ENCODE measurements at places on chromosomes 5 and 9.

DNA sequence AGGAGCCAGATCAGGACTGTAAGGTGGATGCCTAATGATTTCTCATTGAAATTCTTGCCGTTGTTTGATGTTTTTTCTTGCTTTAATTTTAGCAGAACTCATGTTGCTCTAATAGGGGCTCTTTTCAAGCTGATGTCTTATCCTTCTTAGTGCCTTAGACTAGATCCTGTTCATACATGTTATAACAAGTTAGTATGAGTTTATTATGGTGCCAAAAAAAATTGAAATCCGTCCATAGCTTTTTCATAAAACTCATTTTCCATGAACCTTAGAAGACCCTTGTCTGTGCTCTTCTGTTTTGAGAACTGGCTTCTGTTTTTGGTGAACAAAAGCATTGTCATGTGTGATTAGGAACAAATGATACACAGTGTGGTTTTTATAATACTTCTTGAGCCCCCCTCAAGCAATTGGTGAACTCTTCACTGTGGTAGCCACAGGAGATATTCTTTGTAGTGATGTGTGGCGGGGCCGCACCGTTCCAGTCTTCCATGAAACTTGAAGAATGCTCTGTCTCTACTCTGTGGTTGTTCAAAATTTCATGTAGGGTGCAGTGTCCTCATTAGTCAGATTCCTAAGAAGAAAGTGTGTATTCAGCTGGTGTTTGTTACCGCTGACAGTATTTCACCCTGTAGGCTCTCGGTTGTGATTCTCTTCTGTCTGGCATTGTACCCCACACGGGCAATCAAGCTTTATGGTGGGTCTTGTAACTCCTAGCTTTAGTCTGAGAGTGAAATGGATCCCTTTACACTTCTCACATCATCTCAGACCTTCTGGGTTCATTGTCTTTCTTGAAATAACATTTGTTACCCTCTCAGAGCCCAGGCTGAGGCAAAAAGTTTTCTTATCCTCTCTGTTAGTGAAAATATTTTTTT is 10.7 kb downstream of the OTULIN start:
- no peak for DNase-seq

DNA sequence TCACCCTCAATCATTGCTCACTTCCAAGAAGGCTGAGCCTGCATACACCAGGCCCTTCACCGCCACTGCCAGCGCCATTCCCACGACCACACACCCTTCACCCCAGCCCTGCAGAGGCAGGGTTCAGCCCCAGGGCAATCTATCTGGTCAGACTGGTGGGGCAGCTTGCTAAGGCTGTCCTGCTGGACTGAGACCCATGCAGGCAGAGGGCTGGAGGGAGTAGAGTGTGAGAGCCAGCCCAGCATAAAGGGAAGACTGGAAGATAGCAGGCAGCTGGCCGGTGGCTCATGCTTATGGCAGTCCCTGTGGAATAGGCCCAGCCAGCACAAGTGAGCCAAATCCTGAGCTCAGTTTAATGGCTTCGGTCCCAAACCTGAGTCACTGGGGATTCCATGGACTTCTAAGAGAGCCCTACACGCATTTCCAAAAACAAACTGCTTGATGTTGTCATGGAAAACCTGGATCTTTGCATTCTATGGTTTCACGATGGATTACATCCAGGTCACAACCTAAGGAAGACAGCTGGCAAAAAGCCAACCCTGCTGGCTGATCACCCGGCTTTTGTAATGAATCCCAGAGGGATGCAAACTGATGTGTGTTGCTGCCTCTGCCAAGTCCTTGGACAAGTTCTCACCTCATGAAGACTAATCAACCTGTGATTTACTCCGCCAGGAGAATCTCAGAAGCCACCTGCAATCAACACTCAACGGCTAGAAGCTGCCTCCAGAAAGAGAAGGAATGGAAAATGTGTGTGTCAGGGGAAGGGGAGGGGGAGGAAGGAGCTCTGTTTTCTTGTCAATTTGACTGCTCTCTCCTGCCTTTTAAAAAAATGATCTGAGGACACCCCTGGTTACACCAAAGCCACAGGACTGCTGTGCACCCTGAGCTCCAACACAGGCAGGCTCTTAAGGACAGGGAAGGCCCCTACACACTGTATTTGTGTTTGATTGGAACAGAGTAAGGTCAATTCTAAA is 143.6 kb downstream of the LHFPL2 start:
- DNase-seq, result no peak

DNA sequence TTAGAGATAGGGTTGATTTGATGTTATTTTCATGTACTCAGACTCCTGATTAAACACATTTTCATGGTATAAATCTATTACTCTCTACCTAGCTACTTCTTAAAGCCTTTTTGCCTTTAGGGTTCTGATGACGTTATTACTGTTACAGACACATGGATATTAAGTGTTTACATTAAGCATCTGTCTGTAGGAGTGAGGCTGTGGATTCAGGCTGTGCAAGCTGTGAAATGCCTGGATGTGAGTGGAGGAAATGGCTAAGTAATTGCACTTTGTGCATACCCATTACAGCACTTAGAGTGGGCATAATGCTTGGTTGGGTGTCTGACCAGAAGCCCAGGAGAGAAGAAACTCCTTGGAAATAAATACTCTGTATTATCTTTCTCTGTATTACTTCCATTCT is 186.8 kb downstream of the SNX18 start:
- no peak for DNase-seq

DNA sequence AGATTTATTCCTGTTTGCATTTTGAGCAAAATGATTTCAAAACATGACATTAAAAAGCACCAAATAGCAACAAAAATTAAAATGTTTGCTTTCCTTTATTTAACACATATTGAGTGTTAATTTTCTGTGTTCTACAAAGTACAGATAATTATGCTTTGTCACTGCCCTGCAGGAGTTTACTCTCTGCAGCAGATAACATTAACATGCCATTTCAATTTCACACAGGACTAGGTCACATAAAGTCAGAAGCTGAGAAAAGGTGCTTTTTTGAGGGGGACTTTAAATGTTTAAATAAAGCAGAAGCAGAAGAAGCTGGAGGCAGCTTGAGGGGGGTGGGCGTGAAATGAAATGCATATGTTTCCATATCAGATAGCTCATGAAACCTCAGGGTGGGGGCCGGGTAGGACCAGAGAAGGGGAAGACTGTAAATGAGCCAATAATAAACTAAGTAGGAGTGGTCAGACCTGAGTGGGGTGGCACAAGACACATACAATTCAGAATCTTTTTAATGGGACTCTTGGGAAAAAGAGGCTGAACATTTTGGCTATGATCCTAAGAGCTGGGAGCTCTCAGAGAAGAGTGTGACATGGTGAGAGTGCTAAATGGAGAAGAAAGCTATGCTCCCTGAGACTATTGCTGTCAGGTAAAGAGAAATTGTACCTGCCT is 387.5 kb downstream of the FAM170A start:
- no peak for DNase-seq

DNA sequence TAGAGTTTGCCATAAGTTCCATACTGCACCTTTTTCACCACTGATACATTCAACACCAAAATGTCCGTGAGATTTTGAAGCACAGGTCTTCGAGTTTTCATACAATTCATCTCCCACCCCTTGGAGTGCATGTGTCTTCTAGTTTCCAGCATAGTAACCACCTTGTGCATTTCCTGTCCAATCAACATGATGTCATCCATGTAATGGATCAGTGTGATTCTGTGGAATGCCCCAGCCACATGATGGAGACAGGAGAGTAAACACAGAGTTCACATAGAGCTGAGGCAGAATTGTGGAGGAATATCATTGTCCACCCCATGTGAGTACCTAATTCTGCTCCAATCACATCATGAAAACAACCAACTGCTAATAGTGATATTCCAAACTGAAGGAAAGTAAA is 441.5 kb upstream of the CDH6 start:
- DNase-seq, result no peak

DNA sequence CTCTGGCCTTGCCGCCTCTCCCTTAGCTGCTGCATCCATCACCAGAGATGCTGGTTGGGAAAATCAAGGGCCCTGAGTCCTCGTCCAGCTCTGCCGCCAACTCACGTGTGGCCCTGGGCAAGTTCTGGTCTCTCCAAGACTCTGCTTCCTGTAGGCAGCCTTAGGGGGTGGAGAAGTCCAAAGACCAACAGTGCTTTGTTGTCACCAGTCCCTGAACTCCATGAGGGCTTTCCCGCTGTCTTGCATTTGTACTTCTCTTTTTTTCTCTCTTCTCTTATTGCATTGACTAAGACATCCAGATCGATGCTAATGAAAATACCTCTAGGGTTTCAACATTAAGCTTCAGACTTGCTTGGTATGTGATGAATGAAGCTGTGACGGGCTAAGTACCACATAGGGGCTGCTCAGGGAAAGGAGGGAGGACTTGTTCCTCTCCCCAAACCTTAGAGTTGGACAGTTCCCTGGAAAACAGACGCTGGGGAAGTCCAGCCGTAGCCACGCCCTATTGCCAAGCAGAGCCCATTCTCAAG is 63.7 kb upstream of the STXBP1 start:
- no peak for DNase-seq

DNA sequence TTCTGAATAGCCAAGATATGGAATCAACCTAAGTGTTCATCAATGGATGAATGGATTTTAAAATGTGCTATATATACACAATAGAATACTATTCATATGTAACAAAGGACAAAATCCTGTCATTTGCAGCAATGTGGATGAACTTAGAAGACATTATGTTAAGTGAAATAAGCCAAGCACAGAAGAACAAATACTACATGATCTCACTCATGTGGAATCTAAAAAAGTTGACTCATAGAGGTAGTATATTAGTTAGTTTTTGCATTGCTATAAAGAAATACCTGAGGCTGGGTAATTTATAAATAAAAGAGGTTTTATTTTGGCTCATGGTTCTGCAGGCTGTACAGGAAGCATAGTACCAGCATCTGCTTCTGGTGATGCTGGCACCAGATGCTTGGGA is 8.1 kb downstream of the CATSPER3 start:
- no peak for DNase-seq

- no peak for DNase-seq
These were observed 18.3 kb upstream of the MUSK start for GRCh38 chr9:110650261-110650660.

DNA sequence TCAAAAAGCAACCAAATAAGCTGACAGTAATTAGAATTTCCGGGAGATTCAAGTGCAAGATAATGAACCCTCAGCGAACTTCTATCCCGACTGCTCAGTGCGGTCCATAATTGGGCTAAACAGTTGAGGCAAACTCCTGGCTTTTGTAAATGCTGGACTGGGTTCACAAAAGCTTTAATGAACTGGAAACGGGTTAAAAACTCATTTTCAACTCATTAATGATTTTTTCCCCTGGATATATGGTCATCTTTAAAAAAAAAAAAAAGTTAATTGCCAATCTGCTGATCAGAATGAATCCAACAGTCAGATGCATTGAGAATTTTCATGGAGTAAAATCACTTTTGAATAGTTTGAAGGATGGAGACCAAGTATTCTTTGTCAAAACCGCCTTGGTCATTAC is 79.5 kb upstream of the WWC1 start:
- DNase-seq, result no peak

DNA sequence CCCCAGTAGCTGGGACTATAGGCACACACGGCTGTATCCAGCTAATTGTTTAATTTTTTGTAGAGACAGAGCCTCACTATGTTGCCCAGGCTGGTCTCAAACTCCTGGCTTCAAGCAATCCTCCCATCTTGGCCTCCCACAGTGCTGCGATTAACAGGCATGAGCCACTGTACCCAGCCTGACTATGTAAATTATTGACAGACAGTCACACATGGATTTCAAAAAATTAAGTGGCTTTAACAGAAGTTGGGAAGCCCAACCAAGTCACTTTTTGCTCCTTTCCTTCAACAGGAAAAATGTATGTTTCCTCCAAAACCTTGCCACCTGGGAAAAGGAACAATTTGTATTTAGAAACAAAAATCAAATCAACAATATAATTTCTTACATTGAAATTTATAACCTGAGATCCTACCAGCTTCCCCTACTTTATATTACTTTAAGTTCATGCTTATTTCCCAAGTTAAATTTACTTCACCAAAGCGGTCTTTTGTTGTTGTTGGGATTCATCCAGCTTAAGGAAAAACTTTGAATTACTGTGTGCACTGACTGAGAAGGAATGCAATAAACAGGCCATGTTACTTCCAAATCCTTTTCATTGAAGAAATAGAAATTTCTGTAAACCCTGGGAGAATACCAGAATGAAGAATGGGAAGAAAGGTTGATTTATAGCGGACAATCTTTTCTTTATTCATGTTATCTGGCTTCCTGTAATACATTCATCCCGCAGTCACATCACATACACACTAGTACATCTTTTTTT is 8.6 kb downstream of the PCA3 start:
- no peak for DNase-seq

GRCh38 chr9:16884373-16884772 is 13.9 kb upstream of the BNC2 start:
- DNase-seq, result no peak

DNA sequence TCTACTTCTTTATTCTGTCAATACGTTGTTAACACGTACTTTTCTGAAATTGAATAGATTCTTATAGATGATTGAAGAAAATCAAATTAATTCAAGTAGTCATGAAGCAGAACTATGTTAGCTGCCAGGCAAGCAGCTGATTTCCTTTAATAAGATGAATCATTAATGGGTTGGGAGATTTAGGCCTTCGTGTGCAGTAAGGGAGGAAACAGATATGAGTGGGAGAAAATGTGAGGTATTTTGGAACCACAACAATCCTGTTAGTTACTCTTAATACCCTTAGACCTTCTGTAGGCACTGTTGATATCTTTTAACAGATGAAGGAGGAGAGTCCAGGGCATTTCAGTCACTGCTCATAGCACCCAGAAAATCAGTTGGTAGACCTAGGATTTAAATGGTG is 121.0 kb downstream of the AOPEP start:
- no peak for DNase-seq

- DNase-seq, result no peak
These were observed 81.1 kb downstream of the EGFLAM start for GRCh38 chr5:38339446-38339845.

- DNase-seq, result no peak
These were observed 6.0 kb upstream of the LMX1B start for GRCh38 chr9:126607731-126608130.

GRCh38 chr5:129379406-129379805 is 80.7 kb upstream of the ADAMTS19 start:
- no peak for DNase-seq

- peak; percentile 29 for DNase-seq
These were observed 433.8 kb upstream of the CDH9 start for GRCh38 chr5:27472000-27472763.

DNA sequence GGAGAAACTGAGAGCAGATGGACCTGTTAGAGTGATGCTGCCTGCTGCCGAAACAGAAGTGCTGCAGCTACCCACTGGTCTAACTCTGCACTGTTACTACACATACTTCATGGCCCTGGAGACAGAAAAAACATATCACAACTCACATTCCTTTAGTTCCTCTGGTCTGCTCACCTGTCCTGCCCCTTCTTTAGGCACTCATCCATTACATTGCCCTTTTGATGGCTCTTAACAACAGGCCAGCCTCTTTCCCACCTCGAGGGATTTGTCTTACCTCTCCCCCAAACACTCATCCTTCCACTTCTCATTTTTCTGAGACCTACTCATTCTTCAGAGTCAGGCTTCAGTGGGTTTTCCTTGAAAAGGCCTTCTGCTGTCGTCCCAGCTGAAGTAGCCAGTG is 49.2 kb downstream of the KCTD16 start:
- no peak for DNase-seq

- DNase-seq, result no peak
These were observed 15.8 kb upstream of the SETX start for GRCh38 chr9:132370592-132370991.
